ENCODE measurements at places on chromosomes 1 and 21.

DNA sequence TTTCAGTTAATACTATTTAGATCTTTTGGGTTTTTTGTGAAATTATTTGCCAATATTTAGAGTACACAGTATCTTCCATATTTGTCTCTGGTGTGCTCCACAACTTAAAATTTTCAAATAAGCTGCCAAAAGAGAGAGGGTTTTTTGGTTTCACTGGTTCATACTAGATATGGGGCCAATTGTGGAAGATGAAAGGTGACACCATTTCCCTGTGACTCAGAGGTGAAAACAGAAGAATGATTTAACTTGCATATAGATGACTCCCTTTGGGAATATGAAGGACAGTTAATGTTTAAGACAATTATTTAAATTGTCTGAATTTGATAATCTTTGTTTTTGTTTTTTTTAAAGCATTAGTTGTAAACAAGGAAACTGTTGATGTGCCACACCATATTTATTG, 37.5 kb downstream of the IVNS1ABP start:
- no peak for DNase-seq

GRCh38 chr1:149844101-149844500, 55.3 kb upstream of the BOLA1 start:
- DNase-seq: no peak

DNA sequence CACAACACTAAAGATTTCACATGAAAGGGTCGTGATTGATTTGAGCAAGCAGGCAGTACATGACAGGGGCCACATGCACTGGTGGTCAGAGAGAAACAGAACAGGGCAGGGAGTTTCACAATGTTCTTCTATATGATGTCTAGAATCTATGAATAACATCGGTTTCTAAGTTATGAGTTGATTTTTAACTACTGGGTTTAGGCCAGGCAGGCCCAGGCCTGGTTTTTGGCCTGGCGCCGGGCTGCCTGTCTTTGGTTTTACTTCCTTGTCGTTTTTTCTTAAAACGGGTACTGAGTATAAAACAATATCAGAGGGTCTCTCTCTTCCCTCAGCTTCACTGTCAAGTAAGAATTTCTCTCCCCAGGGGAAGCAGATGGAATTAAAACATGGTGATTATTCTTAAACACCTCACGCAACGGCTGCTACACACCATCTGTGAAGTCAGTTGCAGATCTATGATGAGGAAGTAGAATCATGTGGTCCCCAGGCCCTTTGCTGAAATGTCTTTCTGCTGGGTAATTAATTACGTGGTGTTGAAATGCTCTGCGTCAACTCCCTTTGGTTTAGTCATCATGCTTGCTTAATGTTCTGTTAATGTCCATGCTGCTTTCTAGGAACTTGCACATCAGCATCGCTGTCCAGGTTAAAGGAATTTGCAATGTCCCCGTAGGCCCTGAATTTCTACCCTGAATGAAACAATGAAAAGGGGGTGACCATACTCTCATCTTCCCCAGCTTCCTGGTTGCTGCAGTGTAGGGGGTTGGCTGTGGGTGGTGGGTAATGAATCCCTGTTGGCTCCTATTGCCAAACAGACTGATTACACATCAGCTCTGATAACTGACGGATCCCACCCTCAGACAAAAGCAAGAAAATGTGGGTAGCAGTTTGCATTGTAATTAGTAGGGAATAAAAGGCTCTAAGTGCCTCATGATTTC, 70.3 kb downstream of the SERINC2 start:
- DNase-seq: no peak

DNA sequence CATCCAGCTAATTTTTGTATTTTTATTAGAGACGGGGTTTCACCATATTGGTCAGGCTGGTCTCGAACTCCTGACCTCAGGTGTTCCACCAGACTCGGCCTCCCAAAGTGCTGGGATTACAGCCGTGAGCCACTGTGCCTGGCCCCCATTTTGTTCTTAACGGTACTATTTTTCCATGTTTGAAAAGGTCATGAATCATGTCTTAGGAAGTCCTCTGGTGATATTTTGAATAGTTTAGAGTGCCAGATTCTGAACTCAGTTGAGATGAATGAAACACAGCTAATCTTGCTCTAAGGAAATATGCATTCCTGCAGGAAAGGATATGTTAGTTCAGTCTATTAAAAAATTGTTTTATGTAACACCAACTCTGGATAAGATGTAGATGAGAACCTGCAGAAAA, 62.6 kb upstream of the ATP2B4 start:
- DNase-seq: no peak

- DNase-seq: no peak
Observed at GRCh38 chr1:182261655-182262054, 129.9 kb downstream of the GLUL start.

GRCh38 chr21:27477296-27477695, 510.4 kb upstream of the ADAMTS5 start:
- DNase-seq: no peak

- DNase-seq: no peak
Observed at GRCh38 chr1:26132128-26132833, 20.7 kb downstream of the PDIK1L start.

DNA sequence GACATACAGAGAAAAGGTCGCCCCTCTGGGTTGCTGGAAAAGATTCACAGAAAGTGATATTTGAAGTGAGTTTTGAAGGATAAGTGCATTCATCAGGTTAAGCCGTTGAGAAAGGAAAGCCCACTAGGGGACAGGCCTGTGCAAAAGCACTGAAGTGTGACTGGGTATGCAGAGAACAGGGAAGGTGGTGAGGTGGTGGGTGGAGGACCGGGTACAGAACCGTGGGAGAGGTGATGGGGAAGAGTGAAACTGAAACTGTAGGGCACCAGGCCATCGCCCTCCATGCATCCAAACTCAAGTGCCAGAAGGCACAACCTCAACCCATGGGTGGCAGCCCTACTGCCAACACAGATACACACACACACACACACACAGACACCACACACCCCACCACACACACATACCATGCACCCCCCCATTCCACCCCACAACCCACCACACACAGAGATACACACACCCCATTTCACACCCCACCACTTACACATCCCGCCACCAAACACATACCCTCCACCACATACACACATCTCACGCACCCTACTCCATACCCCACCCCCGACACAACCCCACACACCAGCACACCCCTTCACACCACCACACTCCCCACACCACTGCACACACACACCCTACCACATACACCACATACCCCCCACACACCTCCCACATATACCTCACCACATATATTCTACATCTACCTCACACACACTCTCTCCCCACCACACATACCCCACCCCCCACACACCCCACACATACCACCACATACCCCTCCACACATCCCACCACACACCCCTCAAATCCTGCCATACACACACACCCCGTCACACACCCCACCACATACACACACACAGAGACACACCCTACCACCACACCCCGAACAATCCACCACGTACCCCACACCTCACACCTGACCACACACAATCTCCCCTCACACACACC, 59.0 kb downstream of the TSEN15 start:
- DNase-seq: no peak

DNA sequence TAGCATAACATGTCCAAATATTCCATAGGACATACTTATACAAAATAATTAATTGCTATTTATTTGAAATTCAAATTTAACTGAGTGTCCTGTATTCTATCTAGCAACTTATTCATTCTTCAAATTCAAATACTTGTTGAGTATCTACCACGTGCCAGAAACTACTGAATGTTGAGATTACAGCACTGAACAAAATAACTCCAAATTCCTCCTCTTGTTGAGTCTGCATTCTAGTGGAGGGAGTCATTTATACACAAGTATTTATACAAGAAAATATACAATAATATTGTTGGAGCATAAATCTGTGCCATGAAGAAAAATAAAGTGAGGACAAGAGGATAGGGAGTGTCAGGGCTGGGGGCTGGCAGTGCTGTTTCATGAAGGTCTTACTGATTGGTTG, 43.7 kb upstream of the CDC42BPA start:
- DNase-seq: no peak

DNA sequence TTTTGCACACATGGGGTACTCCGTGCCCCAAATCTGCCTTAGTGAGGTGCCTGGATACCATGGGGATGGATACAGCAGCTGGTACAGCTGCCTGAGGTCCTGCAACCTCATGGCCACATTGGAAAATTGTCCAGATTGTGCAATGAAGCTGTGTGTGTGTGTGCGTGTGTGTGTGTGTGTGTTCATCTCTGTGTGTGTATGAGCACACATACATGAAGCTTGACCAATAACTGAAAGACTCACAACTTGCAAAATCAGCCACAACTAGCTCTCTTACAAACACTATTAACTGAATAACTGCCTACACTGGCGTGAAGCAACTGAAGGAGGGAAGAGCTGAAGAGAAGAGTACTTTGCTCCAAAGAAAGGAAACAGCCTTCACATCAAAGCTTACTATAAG, 78.1 kb downstream of the ERG start:
- DNase-seq: no peak

DNA sequence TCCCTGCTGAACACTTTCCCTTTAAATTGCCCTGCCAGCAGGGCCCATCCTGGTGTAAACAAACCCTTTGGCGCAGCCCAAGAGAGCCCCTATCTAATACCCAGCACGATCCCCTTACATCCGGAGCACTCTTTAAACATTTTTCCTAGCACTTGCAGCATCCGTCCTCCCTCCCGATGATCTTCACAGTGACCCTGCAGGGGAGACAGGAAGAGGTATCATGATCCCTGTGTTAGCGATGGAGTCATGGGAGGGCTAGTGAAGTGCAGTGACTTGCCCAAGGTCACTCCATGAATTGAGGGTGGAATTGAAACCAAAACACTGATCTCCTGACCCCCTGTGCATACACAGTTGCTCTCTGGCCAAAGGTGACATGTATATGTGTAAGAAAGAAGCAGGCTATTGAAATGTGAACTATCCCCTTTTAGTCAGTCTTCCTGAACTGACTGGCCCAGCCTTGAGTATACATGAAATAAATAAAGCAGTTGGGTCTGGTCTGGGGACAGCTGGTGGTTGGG, 9.8 kb upstream of the KCNQ4 start:
- no peak for DNase-seq

- peak; percentile 13 for DNase-seq
Observed at GRCh38 chr1:155307247-155307740, 1.4 kb upstream of the FDPS start.

- DNase-seq: no peak
Observed at GRCh38 chr1:59096501-59096900, 200.4 kb upstream of the FGGY start.

GRCh38 chr1:226577401-226578180, 29.0 kb downstream of the STUM start:
- no peak for DNase-seq

- DNase-seq: no peak
Observed at GRCh38 chr1:151885479-151885878, 23.8 kb downstream of the THEM4 start.

GRCh38 chr1:112265931-112266330, 130.1 kb upstream of the CTTNBP2NL start:
- DNase-seq: no peak

DNA sequence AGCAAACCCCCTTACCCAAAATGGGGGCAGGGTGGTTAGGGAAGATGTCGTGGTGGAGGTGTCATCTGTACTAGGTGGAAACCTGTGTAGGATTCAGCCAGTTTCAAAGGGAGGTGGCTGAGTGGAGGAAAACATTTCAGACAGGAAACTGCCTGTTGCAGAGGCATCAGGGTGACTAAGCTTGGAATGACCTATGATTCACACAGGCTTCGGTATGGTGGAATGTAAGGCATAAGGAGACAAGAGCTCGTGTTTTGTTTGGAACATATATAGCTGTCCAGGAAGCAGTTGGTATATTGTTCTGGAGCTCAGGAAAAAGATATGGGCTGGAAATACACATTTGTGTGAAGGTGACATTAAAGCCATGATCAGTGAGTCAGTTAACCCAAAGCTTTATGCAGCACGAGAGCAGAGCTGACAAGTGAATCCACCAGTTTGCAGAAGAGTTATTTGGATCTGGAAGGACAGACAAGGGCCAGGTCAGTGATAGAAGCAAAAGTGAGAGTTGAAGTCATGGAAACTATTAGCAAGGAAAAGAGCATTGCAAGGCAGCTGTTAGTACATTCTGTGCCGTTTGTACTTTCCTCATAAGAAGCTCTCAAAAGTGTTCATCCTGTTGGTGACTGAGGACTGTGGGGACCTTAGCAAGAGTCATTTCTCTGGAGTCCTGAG, 12.2 kb downstream of the UTP25 start:
- DNase-seq: no peak

DNA sequence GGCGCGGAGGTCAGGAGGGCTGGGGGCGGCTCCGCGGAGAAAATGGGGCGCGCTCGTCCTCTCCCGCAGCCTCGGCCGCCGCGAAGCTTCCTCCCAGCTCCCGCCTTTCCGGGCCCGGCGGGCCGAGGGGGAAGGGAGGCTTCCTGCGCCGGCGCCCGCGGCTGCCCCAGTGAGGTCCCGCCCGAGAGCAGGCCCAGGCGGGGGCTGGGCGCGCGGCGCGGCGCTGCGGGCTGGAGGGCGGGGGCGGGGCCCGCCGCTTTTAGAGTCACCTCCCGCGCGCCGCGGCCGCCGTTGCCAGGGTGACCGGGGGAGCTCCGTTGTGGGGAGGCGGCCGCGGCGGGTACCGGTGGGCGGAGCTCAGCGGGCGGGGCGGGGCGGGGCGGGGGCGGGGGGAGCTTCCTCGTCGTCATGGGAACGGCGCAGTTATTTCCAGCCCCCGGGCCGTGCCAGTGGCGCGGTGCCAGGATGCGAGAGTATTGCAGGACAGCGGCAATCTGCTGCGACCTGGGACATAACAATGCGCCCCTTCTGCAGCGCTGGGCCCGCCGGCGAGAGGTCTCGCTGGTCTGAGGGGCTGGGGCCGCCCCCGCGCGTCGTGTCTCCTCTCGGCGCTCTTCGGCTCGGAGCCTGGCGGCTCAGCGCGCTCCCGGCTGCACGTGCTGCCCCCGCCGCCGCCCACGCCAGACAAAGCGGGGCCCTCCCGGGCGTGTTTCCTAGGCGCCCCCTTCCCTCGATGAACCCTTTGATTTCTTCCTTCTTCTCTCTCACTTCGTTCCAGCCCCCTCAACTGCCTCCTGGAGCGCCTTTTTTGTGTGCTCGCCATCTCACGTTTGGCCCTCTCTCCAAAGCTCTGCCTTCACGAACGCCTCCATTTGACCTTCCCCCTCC, 16.9 kb downstream of the IER5 start:
- peak; percentile 92 for DNase-seq

GRCh38 chr1:246695136-246695535, 29.1 kb upstream of the SCCPDH start:
- no peak for DNase-seq

GRCh38 chr1:216958569-216958968, 235.3 kb upstream of the ESRRG start:
- no peak for DNase-seq

GRCh38 chr1:164703960-164704411, 145.0 kb downstream of the PBX1 start:
- no peak for DNase-seq

- peak; percentile 73 for DNase-seq
Observed at GRCh38 chr1:92961131-92961895, at the start of gene DIPK1A. TSS of gene DIPK1A (minus strand) at chr1:92961462. CDS start at chr1:92961429, 33 bp downstream.
